COLO829 (cell line): ENCODE measurements at places on chromosomes 6 and 20.

- DNase-seq, result no peak
Observed at GRCh38 chr6:10522929-10523573, 1.9 kb downstream of the GCNT2 start.

- no peak for DNase-seq
Observed at GRCh38 chr6:836276-836853, 143.4 kb upstream of the EXOC2 start.

GRCh38 chr6:38722038-38722437, 6.9 kb downstream of the DNAH8 start:
- DNase-seq, result no peak

DNA sequence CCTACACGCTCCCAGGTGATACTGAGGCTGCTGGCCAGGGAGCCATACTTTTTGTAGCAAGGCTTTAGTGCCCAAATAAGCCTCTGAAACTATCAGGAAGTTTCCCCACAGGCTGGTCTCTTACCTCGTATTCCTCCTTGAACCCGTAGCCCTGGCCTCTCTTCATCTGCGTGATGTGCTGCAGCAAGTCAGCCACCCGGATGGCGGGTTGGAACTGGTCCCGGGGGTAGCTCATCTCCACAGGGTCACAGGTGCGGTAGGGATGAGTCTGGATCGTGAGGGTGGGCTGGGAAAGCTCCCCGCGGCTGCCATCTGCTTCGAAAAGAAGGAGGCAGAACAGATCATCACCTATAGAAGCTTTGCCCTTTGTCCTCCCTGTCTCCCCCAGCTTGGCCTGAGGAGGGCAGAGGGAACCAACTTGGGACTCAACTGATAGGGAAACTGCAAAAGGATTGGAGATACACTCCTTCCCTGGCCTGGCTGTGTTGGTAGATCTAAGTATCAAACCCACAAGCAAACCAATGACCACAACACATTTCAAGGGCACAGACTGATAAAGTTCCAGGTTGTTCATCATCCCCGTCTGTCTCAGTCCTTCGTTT, 543.2 kb upstream of the CHD6 start:
- no peak for DNase-seq

DNA sequence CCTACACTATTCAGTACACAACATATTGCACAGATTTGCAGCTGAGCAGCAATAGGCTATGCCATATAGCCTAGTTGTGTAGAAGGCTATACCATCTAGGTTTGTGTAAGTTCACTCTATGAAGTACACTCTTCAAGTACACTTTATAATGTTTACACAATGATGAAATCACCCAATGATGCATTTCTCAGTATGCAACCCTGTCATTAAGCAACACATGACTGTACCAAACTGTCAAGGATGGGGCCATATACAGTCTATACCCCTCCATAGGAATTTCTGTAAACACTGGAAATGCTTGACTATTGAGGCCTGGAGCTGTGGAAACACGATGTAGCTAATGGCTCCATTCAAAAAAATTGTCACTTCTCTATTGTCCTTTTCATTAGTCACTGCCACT, 535.4 kb downstream of the EPM2A start:
- no peak for DNase-seq

GRCh38 chr6:91023529-91023928, 436.7 kb upstream of the MAP3K7 start:
- no peak for DNase-seq

- peak; percentile 98 for DNase-seq
Observed at GRCh38 chr6:53064726-53065265, 408 bp upstream of the FBXO9 start.

DNA sequence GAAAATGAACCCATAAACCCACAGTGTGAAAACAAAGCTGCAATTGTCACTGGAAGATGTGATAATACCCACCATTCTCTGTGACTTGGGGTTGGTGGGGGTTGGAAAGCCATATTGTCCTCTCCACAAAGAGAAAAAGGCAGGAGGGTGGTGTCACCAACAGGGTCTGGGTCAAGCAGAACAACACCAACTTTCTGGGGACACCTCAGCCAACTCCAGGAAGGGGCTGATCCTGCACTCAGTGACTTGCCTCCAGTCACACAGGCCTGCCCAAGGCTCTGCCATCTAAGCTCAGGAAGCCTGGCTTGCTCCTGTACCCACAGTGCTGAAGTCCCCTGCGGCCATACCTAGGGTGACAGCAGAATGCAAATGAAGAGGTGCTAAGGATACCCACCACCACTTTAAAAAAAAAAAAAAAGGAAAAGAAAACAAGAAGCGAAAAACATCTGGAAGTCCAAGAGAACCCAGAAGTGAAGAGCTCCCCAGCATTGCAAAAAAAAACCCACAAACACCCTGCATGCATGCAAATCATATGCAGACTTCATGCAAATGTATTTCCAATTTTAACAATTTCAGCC, 110.6 kb downstream of the PREX1 start:
- DNase-seq, result no peak

GRCh38 chr20:50067461-50067860, 45.5 kb downstream of the UBE2V1 start:
- no peak for DNase-seq

DNA sequence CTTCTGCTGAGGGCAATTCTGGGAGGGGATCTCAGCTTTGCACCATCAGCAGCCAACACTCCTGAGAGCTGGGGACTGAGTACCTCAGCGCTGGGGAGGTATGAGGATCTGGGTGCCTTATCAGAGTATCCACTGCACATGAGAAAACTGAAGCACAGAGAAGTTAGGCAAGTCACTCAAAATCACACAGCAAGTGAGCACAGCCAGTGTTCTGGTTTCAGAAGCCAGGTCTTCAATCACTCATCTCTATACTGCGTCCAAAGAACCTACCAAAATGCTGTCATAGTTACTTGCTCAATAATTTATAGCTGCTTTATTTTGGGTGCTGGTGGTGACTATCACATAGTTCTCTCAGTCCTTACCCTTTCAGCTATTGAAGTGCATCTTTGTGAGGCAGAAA, 5.0 kb downstream of the ADTRP start:
- DNase-seq, result no peak

- DNase-seq, result peak; percentile 97
Observed at GRCh38 chr6:39347906-39348585, 25.5 kb upstream of the KCNK16 start.
